ENCODE measurements at places on chromosomes 12 and 14.

GRCh38 chr14:21557084-21557901 is 22.6 kb downstream of the OR10G3 start:
- DNase-seq, result peak; percentile 99

- no peak for DNase-seq
Measured at GRCh38 chr12:96007729-96008128, 11.6 kb upstream of the HAL start.

DNA sequence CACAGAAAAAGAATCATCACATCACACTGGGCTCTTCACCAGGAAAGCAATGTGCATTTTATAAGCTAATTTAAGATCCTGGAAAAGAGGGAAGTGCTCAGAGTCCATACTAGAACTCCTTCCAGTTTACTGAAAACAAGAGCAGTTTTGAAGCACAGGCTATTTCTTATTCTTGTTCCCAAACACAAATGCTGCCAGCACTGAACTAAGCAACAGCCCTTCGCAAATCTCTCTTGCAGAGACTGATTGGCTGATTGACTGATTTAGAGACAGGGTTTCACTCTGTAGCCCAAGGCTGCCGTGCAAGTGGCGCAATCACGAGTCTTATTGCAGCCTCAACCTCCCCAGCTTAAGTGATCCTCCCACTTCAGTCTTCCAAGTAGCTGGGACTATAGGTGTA is 44.8 kb downstream of the BCL2L14 start:
- DNase-seq, result no peak

DNA sequence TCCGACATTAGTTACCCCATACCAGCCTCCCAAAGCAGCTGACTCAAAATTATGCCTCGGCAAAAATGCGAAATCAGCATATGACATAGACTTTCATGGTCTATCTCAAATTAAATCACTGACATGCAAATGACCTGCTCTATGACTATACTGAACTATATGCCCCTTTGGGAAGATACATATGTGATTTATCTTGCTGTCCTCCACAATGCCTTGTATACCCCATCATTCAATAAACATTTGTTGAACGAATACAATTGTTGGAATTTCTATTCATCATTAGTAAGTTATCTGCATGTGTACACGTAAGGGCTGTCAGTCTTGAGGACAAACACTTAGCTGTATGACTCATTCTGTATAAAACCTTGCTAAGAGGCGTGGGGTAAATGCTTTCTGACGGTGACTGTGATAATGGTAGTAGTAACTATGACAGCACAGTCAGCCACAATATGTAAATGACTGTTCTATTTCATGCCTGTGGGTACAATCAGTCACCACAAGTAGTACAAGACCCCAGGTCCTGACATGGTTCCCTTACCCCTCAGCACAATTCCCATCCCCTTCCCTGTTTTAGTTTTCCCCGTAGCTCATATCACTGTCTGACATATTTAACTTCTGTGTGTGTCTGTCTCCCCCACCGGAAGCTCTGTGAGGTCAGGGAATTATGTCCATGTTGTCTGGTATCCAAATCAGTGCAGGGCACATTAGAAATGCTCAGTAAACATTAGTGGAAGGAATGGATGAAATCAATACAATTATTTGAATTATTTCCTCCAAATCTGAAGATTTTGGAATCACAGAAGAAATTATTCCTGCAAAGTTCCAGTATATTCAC is 42.8 kb downstream of the STXBP6 start:
- no peak for DNase-seq

DNA sequence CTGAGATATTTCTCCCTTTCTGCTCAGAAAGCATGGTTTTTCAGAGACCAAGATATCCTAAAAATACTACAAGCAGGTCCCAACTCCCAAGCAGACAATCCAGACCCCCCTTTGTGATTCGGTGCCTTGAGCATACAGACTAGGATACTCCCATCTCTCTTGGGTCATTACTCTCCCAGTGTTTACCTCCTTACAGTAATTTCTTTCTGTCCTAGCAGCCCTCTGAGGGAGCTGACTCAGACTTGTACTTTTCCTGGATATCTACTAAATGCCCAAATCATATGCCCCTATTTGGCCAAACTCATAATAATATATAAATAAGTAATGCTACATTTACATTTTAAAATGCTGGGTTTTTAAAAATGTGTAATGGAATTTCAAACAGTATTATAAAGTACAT is 355.6 kb downstream of the LRIG3 start:
- no peak for DNase-seq

DNA sequence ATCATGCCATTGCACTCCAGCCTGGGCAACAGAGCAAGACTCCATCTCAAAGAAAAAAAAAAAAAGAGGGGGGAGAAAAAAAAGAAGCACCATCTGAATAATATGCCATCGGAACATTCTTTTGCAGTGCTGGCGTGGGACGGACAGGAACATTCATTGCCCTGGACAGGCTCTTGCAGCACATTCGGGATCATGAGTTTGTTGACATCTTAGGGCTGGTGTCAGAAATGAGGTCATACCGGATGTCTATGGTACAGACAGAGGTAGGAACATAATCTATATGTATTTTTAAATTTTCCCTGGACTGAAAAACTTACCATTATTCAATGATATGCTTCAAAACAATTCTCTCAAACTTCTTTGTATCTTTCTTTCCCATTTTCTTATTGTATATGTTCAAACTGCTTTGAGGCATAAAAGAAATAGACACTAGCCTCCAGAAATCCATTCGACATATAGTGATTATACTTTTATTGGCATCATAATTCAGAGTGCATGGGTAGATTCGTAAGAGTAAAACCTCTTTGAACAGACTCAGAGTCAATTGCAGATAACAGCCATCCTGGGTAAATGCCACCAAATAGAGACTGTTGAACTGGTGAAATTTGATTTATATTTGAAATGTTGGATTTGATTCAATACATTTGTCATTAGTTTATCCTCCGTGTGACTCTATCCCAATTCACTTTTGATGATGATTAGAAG is 199.7 kb downstream of the EPS8 start:
- no peak for DNase-seq

DNA sequence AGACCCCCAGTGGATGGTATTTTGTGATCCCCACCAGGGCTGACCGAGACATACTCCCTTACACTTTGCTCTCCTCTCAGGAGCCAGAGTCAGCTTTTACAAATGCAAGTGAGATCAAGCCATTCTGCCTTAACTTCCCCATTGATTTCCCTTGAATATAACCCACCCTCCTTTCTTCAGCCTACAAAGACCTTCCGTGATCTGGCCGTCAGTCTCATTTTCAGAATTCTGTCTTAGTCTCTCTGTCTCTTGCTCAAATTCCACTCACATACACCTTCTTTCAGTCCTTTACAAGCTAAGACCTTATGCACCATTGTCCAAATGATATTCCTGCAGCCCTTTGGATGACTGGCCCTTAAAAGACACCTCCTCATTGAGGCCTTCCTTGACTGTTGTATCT is 39.0 kb upstream of the ELK3 start:
- DNase-seq, result no peak

DNA sequence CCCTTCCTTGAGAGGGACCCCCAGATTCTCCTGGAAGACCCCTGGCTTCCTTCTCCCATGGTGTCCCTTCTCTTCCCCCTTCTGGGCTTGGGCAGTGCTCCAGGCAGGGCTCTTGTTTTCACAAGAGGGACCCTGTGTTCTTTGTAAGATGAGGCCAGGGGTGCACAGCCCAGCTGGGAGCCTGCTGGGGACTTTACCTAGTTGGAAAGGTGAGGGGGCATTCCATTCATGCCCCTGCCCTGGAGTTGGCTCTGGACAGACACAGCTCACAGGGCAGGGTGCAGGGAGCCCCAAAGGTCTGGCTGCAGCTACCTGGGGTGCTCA is 31.2 kb downstream of the ISCA2 start:
- no peak for DNase-seq

GRCh38 chr12:62116986-62117385 is 143.2 kb upstream of the USP15 start:
- no peak for DNase-seq

GRCh38 chr12:113463746-113464451 is 7.8 kb downstream of the LHX5 start:
- DNase-seq, result no peak

- DNase-seq, result no peak
Measured at GRCh38 chr14:81655423-81656314, 122.0 kb upstream of the SEL1L start.

DNA sequence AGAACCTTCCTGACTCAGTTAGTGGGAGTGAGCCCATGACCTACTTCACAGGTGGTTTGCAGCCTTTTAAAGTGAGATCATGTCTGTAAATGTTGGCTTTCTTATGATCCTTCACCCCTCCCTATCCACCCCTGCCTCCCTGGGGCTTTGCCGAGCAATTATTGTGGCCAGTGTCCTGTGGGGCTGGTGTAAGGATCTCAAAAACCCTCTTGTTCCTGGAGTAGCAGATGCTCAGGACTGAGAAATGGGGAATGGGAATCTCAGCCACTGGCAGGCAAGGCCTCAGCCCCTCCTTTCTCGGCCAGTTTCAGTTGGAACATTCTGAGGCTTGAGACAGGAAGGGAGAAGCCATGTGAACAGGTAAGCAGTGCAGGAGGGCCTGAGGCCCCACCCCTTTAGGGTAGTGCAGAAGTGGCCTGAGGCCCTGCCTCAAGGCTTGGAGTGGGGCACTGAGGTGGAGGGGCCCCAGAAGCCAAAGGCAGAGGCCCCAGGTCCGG is 53.8 kb downstream of the PLEKHG3 start:
- peak; percentile 14 for DNase-seq

DNA sequence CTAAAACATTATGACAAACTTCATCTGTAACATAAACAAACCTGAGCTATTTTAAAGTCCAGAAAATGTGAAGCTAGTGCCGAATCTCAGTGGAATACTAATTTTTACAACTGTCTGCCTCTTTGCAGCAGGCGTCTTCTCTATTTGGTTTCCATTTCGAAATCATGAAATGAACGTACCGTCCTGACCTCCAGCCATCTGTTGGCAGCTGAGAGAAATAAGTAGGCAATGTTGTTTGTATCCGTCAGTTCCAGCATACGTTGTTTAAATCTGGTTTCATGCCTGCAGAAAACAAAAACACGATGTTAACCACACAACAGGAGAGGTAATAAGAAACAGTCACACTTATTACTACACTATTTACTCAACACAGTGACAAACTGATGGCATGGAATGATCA is 54.3 kb upstream of the KCNJ8 start:
- DNase-seq, result peak; percentile 4

DNA sequence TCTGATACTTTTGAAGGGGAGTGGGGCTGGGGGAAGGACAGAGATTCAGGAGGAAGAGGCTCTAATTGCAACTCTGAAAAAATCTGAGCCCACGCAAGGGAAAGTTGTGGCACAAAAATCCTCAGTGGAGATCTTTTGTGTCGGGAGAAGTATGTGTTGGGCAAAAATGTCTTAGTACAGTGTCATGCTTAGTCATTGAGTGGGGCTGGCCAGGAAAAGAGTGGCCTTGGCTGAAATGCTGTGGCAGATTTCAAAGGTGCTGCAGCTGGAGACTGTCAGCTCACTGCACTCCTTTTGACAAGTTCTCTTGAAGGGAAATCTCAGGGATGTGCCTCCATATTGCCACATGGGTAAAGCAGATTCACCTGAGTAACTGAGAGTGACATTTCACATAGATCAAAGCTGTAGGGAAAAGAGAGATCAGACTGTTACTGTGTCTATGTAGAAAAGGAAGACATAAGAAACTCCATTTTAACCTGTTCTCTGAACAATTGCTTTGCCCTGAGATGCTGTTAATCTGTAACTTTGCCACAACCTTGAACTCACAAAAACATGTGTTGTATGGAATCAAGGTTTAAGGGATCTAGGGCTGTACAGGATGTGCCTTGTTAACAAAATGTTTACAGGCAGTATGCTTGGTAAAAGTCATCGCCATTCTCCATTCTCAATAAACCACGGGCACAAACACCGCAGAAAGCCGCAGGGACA is 36.0 kb upstream of the GLIPR1 start:
- DNase-seq, result no peak

DNA sequence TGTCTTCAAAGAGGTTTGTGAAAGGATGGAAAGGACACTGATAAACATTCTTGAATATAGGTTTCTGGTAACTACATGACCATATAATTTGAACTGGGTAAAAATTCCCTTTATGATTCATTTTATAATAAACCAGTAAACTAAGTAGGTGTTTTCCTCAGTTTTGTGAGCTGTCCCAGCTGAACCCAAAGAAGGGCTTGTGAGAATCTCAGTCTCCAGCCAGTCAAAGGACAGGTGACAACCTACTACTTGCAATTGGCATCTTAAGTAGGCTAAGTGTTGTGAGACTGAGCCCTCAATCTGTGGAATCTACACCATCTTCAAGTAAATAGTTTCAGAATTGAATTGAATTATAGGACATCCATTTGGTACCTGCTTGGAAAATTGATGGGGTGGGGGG is 75.2 kb downstream of the MYF5 start:
- no peak for DNase-seq

DNA sequence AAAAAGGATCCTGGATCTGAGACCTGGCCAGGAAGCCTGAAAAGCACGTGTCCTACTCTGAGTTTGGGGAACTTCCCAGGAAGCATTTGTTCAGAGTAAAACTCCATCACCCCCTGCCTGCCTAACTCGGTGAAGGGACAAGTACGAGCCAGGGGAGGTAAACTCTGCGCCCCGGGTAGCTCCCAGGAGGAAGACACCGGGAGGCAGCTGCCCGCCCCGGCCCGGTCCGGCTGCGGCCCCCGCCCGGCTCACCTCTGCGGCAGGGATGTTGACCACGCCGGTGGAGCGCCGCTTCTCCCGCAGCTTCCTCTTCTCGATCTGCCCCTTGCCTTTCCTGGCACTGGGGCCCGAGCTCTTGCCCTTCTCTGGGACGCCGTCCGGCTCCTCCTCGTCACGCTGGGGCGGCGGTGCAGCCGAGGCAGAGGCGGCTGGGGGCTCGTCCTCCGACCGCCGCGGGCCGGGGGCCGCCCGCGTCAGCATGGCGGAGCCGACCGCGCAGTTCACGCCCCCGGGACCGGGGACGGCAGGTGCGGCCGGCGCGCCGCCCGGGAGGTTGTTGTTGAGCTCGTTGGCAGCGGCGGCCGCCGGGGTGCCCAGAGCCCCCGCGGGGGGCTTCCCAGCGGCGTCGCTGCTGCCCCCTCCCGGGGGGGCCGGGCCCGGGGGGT is 1.2 kb downstream of the PAWR start:
- DNase-seq, result peak; percentile 44

GRCh38 chr12:42969355-42969754 is 379.8 kb upstream of the PRICKLE1 start:
- DNase-seq, result no peak

DNA sequence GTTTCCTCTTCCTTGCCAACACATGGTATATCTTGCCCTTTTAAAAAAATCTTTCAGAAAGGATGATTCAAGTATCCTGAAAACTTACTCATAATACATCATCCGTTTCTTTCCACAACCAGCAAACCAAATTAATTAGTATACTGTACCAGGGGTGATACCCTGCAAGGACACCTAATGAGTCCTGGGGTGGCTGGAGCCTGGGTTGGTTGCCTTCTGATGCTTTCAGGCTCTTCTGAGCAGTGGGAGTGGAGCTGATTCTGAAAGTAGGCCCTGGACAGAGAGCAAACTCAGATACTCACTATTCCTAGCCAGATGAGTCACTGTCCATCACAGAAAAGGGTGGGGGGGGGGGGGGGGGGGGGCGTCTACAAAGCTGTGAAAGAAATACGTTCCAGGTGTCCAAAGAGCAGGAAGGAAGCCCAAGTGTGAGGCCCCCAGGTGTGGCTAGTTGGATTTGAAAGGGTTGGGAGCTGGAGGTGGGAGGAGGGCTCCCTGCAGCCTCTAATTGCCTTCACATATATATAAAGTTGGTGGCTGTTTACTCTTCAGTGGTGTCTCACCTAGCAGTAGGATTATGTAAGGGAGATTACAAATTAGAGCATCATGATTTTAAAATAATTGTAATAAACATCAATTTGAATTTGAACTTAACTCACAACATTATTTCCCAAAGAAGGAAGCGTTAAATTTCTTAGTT is 36.5 kb downstream of the FBXO33 start:
- no peak for DNase-seq

Measured in NCI-H2171 (cell line).